DMS53 (cell line): ENCODE measurements at places on chromosomes 7 and 10.

- no peak for DNase-seq
Observed at GRCh38 chr7:1608318-1608717, 38.5 kb upstream of the PSMG3 start.

- DNase-seq, result no peak
Observed at GRCh38 chr10:124688889-124689670, 55.1 kb downstream of the FAM53B start.

GRCh38 chr10:125057158-125058001 is 103.0 kb downstream of the CTBP2 start:
- peak; percentile 92 for DNase-seq

DNA sequence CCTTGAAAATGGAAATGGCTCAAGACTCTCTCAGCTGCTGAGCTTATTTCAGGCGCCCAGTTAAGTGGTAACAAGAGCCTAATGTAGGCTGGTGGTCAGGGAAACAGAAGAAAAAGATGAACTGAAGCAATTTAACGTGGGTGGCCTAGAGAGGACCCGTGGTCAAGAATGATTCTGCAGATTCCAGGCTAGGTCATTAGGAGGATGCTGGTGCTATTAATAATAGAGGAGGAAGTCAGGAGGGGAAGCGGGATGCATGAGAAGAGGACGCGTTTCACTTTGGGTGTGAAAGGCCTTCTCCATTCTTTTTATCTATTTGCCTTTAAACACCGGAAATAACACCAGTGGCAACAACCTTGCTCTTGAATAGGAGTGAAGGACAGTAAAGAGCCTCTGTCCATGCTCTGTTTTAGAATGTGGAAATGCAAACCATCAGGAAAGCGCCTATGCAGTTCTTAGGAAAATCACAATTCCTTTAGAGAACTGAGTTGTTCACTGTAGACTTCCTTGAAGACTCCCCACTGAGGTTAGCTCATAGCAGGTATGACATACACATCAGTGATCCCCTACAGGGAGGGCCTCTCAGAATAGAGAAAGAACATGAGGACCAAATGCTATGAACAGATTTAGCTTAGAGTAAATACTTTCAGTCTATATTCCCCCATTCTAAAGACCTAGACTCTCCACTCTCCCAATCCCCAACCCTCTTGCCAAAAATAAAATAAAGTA is 8.6 kb downstream of the LIPA start:
- no peak for DNase-seq

- peak; percentile 68 for DNase-seq
Observed at GRCh38 chr10:132142396-132143161, 44.2 kb upstream of the DPYSL4 start.

GRCh38 chr7:149257146-149257545 is 4.8 kb upstream of the ZNF783 start:
- peak; percentile 28 for DNase-seq
